HFFc6 (cell line): ENCODE measurements at places on chromosomes 2 and 18.

DNA sequence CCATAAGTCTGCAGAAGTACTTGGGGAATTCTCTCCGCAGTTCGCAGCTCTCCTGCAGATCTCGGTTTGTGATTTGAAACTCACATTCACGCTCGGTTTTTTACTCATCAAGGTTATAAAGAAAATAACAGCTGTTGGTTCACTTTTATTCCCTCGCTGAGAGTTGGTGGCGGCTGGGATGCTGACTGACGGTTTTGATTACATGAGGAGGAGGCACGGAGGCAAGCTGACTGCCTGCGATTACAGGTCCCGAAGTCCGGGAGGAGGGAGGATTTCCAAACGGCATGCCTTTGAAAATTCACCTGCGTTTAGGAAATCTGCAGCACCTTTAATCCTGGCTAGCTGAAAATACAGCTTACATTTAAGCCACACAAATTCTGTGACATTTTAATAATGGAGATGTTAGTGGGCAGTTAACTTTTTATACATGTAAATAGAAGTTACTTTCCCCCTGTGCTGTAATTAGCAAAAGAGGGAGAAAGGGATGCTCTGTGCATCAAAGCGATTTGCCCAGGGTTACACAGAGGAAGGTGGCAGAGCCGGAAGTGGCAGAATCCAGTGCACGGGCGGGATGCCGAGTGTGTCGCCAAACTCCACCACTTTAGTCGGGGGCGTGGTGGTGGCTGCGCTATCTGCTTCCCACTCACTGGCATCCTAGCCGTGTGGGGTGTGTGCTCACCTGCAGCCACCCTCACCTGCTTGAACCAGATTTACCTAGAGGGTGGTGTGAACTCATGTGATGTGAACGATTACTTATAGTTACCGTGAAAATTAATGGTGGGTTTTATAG is 14.7 kb downstream of the AGAP1 start:
- no peak for DNase-seq

DNA sequence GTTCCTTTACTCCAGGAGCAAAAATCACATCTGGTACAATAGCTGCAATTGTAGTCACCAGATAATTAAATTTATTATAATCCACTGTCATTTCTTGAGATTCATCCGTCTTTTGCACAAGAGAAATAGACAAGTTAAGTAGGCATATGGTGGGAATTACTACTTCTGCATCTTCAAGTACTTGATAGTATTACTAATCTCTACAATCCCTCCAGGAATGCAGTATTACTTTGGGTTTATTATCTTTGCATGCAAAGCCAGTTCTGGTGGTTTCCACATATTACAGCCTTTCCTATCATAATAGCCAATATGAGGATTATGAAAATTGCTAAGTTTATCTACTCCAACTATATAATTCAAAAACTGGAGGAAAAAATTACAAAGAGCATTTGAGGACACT is 254.1 kb downstream of the IKZF2 start:
- peak; percentile 19 for DNase-seq

GRCh38 chr2:60438653-60439052 is 114.8 kb downstream of the BCL11A start:
- DNase-seq, result no peak

GRCh38 chr2:29597035-29597434 is 324.4 kb downstream of the ALK start:
- DNase-seq, result no peak

GRCh38 chr2:201058914-201059313 is 12.6 kb downstream of the HYCC2 start:
- DNase-seq, result no peak
